ENCODE measurements at places on chromosomes 12 and 14.
A peak's percentile ranks its signal among the peaks of the same experiment; 100 is the strongest.

DNA sequence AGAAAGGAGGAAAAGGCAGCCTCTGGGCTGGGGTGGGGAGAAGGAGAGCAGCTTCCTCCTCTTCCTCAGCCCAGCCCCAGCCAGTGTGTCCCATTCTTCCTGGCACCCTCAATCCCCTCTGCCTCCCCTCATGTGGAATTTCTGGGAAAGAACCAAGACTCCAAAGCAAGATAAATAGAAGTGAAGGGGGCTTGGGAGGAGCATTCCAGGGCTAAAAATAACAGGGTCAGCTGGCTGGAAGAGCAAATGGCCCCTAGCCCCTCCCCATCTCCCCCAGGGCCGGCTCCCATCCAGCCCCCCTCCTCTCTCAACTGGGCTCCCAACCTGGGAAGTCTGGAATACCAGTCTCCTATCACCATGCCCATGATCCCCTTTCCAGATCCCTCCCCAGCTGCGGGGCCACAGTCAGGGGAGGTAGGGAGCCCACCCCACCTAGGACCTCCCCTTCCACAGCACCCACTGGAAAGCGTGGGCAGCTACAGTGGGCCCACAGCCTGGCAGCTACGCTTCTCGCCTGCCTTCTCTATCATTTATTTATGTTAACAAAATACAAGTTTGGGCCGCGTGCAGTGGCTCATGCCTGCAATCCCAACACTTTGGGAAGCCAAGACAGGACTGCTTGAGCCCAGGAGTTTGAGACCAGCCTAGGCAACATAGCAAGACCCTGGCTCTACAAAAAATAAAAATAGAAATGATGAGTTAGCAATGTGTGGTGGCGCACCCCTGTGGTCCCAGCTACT is 88.3 kb downstream of the IRF2BPL start:
- no peak for DNase-seq

DNA sequence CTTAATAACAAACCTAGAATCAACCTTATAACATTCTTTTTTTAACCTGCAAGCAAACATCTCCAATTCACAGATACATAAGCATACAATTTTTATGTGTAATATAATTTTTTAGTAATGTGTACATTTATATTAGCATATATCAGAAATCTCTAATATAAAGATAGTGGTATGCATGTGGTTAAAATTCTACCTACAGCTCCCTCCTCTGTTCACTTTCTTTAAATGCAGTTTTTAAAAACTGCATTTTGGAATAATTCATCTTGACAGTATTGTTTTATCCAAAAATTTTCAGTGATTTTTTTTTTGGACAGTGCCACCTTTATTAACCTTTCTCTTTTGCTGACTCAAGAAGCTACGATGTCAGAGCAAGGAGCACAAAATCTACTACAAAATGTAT is 13.2 kb upstream of the RXYLT1 start:
- no peak for DNase-seq

DNA sequence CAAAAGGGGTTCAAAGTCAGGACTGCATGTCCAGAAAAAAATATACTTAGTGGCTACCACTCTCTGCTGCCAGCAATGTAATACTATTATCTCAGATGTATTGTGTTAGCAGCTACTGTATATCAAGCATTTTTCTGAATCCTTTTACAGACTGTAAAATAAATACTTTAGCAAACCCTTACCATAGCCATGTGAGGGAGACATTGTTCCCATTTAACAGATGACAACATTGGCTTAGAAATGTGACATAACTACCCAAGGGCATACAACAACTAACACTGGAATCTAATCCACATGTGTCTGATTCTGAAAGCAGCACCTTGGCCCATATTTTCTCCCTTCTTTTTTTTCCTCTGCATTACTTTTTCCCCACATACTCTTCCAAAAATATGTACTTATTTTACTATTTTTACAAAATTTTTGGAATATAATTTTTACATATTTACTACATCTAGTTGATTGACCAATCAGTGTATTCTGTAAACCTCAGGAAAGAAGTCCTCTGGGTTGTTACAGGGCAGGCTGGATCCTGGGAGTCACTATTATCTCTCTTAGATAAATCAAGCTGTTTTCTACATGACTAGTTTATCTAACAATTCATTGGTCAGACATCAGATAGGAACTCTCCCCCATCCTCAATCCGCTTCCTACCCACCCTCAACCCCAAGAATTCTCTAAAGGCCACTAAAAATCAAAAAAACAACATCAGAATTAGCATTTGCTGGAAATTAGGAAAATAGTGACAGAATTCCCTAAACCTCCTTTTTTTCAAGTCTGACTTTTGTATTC is 154.1 kb downstream of the BTG1 start:
- DNase-seq, result no peak

GRCh38 chr12:52965337-52965731 is 16.4 kb downstream of the KRT18 start:
- DNase-seq, result no peak

GRCh38 chr14:38704220-38704619 is 398.8 kb downstream of the SEC23A start:
- no peak for DNase-seq

GRCh38 chr12:56220611-56221231 is 1.0 kb downstream of the RNF41 start:
- DNase-seq, result no peak

DNA sequence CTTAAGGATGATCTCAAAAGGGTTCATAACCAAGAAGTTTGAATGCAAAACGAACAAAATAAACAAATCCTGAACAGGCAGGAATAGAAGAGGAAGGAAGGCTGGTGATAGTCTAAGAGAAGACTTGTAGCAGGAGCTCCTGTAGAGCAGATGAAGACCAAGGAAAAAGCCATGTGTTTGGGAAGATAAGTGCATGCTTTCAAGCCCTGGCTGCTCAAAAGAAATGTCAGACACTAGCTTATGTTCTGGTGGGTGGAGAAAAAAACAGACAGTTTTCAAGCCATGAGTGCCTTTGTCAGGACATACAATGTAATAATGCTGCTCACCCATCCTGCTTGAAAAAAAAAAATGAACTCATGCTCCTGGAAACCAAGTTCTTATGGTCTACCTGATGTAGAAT is 27.4 kb downstream of the TAOK3 start:
- DNase-seq, result no peak

- peak; percentile 48 for DNase-seq
These were observed 6.3 kb downstream of the FLRT2 start for GRCh38 chr14:85535991-85536832.

DNA sequence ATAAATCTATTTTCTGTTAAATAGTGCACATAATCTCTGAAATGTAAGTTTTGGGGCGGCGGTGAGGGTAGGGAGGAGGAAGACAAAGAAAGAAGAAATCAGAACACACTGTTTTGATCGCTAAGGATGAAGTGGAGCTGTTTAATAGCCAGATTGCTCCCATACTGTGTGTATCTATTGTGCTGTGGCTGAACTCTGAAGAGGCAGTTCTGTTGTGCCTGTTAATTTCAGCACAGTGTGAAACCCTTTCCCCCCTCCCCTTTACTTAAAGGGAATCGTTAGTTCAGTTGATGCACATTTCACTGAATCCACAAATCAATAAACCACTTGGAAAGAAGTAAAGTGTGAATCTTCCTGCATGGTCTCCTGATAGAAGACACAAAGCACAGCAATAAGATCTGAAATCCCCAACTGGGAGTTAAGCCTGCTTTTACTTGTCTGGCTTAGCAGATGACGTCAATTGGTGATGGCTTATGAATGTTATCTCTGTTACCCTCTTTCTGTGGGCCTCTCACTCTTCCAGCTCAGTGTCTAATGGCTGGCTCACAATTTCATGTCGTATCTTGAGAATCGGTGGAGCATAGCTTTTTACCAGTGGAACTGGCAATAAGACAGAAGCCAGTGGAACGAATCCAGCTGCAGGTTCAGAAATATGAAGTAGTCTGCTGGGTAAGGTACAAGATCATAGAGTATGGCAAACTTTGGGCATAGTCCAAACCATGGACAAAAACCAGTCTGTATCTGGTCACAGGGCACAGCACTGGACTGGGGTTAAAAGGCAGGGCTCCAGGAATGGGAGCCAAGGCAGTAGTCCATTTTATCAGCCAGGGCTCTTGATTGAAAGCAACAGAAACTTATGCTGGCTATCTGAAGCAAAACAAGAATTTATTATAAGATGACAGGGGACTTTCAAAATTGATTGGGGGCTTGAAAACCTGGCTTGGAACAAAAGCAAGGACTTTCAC is 413.5 kb upstream of the SEL1L start:
- no peak for DNase-seq

DNA sequence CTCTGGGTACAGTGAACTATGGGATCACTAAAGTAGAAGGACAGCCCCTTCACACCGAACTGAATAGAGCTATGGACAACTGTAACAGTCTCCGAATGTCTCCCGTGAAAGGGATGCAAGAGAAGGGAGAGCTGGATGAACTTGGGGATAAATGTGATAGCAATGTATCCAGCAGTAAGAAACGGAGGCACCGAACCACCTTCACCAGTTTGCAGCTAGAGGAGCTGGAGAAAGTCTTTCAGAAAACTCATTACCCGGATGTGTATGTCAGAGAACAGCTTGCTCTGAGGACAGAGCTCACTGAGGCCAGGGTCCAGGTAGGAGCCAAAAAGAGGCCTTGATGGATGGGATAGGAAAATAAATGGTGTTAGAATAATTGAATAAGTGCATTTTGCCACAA is 3.5 kb downstream of the ALX1 start:
- no peak for DNase-seq

DNA sequence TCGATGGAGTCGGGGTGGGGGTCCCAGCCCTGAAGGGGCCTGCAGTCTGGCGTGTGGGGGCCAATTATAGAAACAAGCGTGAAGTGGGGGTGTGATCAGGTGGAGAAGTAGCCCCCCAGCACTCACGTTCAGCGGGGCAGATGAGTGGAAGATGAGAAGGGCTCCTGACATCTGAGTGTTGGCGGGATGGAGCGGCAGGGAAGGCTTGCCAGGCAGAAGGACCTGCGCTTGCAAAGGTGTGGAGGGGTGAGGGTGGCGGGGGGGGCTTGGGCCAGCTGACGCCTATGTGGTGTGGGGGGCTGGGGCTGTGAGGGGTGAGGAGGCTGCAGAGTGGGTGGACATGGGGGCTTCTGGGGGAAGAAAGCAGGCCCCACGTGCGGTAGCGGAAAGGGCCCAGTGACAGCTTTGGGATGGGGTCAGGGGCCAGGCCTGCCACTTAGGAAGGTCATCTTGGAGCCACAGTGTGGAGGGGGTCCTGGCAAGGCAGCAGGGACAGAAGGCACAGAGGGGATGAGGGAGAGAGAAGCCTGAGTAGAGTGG is 22.2 kb upstream of the BEGAIN start:
- DNase-seq, result no peak

DNA sequence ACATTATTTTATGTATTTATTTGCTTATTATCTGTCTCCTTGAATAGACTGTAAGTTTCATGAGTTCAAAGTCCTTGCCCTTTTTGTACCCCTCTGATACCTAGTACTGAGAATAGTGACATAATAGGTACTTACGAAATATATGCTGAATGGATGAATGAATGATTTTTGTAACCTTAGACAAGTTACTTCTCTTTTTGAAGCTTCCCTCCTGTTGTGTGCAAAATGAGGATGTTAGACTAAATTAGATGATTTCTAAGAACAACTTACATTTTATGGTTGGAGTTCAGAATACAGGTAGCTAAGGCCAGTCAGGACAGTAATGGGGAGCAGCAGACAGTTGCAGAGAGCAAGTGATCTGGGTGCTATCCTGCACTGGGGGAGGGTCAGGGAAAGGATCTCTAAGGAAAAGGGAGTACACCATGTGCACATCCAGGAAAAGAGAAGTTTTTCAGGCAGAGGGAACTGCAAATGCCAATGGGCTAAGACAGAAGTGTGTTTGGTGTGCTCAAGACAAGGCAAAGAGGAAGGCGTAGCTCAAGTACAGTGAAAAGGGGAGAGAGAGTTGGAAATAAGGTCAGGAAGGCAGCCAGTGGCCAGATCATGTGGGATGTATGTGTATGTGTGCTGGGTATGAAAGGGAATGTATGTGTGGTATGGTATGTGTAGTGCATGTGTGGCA is 59.4 kb upstream of the AMIGO2 start:
- DNase-seq, result no peak

DNA sequence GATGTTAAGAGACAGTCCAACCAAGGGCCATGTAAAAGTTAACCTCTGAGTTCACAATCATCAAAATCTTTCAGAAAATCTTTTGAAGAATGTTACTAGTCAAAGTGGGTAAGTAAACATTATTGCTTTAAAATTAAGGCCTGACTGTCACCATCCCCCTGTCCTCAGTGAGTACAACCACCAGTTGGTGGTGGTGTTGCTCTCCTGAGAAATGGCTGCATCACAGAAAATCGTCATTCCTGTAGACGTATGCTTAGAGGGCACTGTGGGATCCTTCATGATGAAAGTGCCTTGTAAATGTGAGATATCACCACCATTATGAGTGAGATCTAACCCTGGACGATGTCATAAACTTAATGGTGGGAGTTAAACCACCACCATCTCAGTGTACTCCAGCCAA is 451.2 kb downstream of the RPS29 start:
- DNase-seq, result no peak

- DNase-seq, result no peak
These were observed 639.4 kb upstream of the TBX3 start for GRCh38 chr12:115323223-115323905.

- no peak for DNase-seq
These were observed 3.2 kb upstream of the SYNDIG1L start for GRCh38 chr14:74429221-74429691.

DNA sequence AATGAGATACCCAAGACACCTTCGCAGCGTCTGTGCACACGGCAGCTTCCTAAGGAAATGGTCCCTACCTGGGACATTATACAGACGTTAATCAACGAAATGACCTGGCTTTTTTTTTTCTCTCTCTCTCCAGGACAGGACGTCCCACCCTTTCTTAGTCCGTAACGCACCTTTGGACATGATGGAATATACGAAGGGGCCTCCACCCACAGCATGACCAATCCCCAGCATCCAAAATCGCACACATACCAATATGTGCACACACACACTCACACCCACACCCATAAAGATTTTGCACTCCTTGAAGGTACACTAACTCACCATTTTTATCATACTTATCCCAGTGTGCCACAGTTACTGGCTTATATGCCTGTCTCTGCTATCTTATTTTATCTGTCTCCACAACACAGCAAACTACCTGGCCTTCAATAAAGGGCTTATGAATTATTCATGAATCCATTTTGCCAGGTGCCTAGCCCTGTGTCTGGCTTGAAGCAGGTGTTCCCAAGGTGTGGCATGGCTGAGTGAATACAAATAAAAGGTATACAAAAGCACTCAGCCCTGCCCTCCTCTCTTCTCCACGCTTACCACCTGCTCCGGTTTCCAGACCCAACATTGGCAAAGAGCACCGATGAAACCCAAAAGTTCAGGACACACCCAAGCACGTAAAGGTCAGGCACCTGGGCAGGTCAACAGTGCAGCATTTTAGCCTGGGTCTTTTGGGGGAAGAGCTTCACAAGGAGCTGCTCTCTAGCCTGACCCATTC is 2.2 kb downstream of the SCNN1A start:
- DNase-seq, result no peak

- DNase-seq, result no peak
These were observed 225.5 kb upstream of the PRICKLE1 start for GRCh38 chr12:42815068-42815467.

- DNase-seq, result no peak
These were observed 7.2 kb upstream of the PLEKHG7 start for GRCh38 chr12:92695577-92695976.

GRCh38 chr14:77158175-77158881 is 16.7 kb upstream of the ZDHHC22 start:
- DNase-seq, result no peak
